NCI-H460 (cell line): ENCODE measurements at places on chromosomes 12 and 14.

DNA sequence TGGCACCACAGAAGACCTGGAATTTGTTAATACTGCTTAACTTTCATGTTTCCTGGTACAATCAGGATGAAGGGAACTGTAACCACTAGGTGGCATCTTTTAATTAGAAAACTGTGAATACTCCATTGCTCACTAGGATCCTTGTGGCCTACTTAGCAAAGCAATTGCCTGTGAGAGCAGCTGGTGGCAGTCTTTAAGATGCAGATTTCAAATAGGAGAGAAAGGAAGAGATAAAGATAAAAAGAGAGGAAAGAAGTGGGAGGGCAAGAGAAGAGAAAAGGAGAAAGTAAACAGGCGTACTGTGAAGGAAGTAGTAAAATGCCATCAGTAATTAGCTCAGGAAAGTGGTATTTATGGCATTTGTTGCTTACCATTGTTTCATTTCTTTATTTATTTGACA, 114.5 kb downstream of the RAD51B start:
- peak; percentile 73 for DNase-seq

DNA sequence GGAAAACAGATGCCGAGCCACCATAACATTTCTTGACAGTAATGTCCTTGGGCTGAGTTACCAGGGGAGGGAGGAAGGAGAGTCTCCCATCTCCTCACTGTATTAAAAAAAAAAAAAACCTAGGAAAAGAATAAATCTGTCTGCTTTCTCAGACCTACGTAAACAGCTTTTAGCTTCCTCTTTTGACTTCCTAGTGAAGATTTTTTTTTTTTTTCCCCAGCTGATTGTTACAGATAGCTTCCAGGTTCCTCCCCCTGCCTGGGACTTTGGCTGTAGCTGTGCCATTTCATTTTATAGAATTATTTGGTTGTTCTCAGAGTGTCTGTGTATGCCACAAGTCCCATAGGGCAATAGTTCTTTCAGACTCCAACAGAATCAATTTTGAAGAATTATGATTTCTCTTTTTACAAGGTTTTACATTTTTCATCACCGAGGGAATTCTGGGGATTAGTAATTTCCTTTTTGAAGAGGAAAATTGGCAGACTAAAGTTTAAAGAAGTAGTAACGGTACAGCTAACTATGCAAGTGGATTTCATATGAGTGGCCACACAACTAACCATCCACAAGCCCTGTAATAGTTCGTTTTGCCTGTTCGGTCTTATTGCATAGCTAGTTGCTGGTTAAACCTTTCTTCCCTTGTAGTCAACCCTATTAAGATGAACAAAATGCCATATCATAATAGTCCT, 23.1 kb upstream of the GNS start:
- DNase-seq = no peak

GRCh38 chr12:3185260-3185870, 108.2 kb downstream of the TSPAN9 start:
- DNase-seq = no peak

GRCh38 chr12:67358781-67359338, 89.7 kb downstream of the CAND1 start:
- DNase-seq = no peak

GRCh38 chr12:53659571-53659981, 16.3 kb downstream of the ATP5MC2 start:
- no peak for DNase-seq
